ENCODE measurements at places on chromosomes 4 and X.

- DNase-seq, result no peak
These were observed 3.0 kb upstream of the NXT2 start for GRCh38 chrX:109533631-109534030.

DNA sequence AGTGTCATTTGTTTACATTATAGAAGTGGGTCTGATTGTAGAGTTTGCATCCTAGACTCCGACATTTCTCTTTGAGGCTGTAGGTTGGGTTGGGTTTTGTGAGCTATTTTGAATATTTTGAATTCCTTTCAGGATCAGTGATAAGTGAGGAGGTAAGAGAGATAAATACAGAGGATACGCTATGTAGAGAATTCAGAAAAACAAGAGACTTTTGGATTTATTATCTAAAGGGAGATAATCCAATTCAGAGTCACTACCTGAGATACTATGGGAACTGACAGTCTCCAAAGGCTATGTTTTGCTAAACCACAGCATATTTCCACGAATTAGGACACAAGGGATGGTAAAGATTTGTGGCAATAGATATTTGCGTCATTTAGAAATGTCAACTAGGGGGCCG is 16.9 kb upstream of the RAP2C start:
- DNase-seq, result no peak

DNA sequence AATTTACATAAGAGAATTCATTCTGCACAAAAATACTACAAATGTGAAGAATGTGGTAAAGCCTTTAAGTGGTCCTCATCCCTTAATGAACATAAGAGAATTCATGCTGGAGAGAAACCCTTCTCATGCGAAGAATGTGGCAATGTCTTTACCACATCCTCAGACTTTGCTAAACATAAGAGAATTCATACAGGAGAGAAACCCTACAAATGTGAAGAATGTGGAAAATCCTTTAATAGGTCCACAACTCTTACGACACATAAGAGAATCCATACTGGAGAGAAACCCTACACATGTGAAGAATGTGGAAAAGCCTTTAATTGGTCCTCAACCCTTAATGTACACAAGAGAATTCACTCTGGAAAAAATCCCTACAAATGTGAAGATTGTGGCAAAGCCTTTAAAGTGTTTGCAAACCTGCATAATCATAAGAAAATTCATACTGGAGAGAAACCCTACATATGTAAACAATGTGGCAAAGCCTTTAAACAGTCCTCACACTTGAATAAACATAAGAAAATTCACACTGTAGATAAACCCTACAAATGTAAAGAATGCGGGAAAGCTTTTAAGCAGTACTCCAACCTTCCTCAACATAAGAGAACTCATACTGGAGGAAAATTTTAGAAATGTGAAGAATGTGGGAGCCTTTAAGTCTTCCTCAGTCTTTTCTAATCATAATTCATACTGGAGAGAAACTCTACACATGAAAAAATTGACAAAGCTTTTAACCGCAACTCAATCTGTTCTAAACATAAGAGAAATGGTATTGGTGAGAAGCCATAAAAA is 37.4 kb downstream of the ZNF718 start:
- DNase-seq, result peak; percentile 8

GRCh38 chr4:10134141-10134540 is 17.5 kb upstream of the WDR1 start:
- DNase-seq, result no peak

GRCh38 chrX:23779025-23779424 is 3.9 kb upstream of the SAT1 start:
- peak; percentile 40 for DNase-seq

- no peak for DNase-seq
These were observed 10.9 kb downstream of the USP38 start for GRCh38 chr4:143195581-143195980.

- DNase-seq, result no peak
These were observed 914.6 kb upstream of the INTU start for GRCh38 chr4:126718136-126718535.

GRCh38 chr4:152972821-152973628 is 36.9 kb downstream of the FHDC1 start:
- DNase-seq, result peak; percentile 97

- DNase-seq, result no peak
These were observed 29.9 kb downstream of the SOWAHB start for GRCh38 chr4:76867880-76868655.

DNA sequence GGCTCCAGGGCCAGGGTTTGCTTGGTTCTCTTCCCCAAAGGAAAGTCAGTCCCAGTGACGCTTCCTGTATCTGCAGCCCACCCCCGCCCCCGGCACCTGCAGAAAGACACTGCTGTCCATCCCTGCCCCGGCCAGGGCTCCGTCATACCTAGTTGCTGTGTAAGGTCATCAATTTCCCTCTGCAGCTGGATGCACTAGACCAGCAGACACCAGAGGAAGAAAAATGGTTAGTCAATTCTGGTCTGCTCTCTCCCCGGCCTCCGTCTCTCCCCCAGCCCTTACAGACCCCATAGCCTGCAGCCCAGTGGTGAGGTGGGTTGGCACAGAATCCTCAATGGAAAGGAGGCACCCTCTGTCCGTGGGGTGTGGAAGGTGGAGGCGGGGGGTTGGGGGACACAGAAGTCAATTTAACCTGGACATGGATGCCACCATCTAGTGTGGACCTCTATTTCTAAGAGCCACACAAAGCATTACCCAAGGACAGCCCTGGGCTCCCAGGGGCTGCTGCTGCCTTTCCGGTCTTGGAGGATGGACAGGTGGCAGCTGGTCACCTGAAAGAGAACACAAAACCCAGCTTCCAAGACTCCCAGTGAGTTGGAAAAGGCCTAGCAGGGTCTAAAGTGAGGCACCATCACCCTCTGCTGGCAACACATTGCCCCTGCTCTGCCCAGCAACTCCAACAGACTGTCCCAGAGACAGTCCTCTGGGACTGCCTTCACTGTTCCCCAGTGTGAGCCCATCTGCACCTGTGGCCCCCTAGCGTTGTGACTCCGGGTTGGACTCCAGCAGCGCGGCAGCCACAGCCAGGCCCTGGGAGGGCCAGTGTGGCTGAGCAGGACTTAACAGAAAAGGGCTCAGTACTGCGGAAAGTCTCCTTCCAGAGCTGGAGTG is 40.2 kb upstream of the NHSL2 start:
- DNase-seq, result peak; percentile 6

DNA sequence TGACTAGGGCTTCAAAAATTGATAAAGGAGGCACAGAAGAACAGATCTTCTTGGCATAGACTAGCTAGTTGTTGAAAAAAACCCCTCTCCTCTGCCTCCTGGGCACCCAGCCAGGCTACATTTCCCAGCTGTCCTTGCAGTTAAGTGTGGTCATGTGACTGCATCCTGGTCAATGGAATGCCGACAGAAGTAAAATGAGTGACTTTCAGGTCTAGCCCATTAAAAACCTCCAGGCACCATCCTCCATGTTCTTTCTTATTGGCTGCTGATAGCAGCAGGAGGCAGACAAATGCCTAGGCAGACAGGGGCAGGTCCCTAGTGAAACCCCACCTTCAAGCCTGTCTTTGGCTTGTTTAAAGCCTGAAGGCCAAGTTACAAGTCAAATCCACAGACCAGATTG is 35.3 kb downstream of the ATXN3L start:
- no peak for DNase-seq

- DNase-seq, result no peak
These were observed 356.8 kb upstream of the PCDH10 start for GRCh38 chr4:132792310-132792709.

DNA sequence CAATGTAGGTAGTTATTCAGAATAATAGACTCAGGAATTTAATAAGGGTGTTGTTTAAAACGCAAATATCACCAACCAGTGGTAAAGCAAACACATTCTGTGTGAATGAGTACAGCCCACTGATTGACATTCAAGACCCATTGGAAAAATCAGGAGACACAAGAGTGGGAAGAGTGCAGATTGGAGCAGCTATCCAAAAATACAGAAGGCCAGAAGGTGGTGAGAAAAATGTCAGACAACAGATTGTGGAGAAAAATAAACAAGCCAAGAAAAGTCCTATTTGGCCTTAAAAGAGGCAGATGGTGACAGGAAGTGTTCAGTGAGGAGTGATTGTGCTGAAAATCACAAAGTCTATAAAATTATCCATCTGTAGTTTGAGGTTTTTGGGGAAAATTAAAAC is 39.3 kb downstream of the CPE start:
- DNase-seq, result no peak

DNA sequence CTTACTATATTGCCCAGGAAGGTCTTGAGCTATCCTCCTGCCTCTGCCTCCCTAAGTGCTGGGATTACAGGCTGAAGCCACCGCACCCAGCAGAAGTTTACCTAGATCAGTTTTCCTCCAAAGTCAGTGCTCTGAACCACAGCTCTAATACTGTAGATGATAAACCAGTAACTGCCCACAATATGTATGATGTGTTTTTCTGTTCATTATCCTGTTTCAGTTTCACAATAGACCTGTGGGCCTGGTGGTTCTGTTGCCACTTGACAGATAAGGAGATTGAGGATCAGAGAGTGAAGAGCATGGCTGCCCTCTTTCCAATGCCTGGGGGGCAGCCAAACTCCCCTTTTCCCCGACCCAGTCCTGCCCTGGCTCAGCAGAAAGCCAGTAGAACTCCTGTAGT is 87.0 kb downstream of the EFNB1 start:
- no peak for DNase-seq

GRCh38 chr4:169791527-169792156 is 33.9 kb upstream of the HPF1 start:
- peak; percentile 73 for DNase-seq

- peak; percentile 88 for DNase-seq
These were observed 32.1 kb downstream of the HTT start for GRCh38 chr4:3106339-3107186.

DNA sequence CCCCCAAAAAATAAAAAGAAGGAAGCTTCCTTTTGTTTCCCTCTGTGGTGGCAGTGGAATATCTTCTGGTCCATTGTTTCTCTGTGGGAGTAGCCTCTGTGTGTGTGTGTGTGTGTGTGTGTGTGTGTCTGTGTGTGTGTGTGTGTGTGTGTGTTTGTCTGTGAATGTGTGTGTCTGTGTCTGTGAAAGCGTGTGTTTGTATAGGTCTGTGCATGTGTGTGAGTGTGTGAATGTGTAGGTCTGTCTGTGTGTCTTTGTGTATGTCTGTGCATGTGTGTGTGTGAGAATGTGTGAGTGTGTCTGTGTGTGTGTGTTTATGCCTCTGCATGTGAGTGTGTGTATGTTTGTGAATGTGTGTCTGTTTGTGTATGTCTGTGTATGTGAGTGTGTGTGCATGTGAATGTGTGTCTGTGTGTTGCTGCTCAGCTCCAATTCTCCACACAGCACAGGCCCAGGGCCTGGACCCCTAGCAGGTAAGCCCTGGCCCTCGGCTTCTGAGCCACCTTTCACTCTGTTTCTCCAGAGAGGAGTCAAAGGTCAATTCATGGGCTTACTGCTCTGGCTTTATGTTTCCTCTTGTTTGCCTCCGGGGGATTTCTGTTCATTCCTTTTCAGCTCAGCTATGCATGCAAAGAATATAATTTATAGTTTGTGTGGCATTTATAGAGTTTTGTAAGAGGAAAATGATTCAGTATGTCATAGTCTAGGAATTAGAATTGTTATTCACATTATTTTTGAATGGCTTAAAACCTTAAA is 89.8 kb downstream of the UCHL1 start:
- no peak for DNase-seq

DNA sequence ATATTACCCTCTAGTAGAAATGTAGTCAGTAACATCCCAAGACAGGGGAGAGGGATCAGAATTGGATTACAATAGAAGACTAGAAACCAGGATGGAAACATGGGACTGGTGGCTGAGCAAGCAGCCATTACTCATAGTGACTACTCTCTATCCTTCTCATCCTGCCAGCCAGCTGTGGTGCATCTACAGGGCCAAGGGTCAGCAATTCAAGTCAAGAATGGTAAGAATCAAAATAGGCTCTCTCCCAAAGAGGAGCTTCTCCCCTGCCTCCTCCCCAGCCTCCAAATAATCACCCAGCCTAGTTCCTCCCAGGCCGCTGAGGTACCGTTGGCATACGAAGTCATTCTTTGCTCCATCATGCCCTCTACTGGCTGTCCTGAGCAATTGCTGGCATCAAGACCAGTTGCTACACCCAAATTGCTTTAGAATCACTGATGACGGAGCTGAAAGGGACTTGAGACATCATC is 19.4 kb downstream of the AWAT2 start:
- DNase-seq, result peak; percentile 27

- peak; percentile 50 for DNase-seq
These were observed 380.7 kb downstream of the ADGRL3 start for GRCh38 chr4:61580721-61581377.

GRCh38 chrX:139018436-139018835 is 306.9 kb upstream of the FGF13 start:
- no peak for DNase-seq

GRCh38 chrX:49089553-49089952 is 9.9 kb upstream of the WDR45 start:
- DNase-seq, result no peak

DNA sequence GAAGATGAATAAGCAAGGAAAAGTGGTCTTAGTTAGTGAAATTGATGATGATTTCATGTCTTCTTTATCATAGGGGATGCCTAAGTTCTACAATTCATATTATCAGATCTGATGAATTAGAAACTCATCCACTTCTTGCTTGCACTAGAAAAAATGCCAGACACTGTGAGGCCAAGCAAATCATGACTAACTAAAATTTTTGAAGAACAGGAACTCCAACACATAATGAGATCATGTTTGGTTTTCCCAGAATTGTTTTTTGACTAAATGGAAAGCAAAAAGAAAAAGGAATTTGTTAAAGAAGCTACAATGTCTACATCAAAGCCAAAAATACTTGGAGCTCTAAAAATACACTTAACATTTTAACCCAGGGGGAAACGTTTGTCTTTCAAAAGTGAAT is 120.4 kb downstream of the ARSF start:
- DNase-seq, result peak; percentile 66

GRCh38 chrX:11438380-11438723 is 145.1 kb downstream of the AMELX start:
- DNase-seq, result no peak

DNA sequence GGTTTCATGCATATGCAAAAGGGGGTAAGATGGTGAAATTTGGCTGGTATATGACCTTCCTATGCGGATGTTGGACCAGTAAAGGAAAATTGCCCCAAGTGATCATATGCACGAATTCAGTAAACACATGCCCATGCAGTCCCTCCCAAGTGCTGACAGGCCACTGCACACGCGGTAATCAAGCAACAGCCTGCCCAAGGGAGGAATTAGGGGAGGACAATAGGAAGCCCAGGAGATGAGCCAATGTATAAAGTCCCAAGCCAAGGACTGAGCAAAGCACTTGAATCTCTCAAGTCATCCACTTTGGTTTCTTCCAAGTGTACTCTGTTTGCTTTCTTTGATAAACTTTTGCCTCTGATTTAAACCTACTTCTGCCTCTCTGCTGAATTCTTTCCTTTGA is 21.1 kb downstream of the MAGEB16 start:
- DNase-seq, result no peak

GRCh38 chrX:153765138-153766079 is 1.4 kb downstream of the PLXNB3 start:
- no peak for DNase-seq

DNA sequence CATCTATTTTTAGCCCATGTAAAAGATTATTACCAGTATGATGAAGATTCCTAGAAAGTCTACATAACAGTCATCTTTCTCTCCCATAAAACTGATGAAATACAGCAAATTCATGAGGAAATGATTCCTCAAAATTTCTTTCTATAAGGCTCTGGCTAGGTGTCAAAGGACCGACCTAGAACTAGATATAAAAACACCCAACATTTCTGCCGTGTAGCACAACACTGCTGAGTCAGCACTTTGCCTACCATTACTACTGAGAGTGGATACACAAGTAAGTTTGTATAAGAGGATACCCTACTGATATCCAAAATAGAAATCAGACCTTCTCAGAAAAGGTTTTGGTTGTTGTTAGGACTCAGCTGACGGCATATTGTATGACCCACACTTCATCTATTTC is 24.7 kb downstream of the TMEM47 start:
- DNase-seq, result peak; percentile 28
